ENCODE measurements at places on chromosomes 1 and 21. TPM values are rescaled to one million over a fixed set of nuclear protein-coding genes. Genes with fewer than 3 reads are reported as not detected.

DNA sequence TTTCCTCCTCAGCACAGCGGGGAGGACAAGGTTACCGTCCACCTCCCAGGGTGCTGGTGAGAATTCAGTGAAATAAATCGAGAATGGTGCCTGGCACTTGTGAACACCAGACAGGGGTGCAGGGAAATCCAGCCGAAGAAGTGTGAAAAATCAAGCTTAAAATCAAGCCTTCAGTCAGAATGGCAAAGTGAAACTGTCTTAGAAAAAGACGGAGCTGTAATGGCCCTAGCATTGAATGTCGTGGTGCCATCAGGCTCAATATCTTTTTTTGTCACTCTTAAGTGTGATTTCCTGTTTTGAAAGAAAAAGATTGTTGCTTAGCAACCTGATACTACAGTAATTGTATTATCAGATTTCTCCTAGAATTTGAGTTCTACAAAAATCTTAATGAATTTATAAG, 22.1 kb downstream of the EDARADD start:
- no peak for DNase-seq

DNA sequence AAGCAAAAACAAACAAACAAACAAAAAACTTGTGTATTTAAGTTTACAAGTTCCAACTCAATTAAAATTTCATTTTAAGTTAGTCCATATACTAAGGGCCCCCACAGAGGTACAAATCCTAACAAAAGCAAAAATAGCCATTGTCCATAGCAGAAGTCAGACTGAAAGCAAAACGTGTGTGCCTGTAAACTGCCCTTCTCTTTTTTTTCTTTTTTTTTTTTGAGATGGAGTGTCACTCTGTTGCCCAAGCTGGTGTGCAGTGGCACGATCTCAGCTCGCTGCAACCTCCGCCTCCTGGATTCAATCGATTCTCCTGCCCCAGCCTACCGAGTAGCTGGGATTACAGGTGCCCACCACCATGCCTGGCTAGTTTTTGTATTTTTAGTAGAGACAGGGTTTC, 11.6 kb upstream of the IFNGR2 start:
- DNase-seq, result no peak

DNA sequence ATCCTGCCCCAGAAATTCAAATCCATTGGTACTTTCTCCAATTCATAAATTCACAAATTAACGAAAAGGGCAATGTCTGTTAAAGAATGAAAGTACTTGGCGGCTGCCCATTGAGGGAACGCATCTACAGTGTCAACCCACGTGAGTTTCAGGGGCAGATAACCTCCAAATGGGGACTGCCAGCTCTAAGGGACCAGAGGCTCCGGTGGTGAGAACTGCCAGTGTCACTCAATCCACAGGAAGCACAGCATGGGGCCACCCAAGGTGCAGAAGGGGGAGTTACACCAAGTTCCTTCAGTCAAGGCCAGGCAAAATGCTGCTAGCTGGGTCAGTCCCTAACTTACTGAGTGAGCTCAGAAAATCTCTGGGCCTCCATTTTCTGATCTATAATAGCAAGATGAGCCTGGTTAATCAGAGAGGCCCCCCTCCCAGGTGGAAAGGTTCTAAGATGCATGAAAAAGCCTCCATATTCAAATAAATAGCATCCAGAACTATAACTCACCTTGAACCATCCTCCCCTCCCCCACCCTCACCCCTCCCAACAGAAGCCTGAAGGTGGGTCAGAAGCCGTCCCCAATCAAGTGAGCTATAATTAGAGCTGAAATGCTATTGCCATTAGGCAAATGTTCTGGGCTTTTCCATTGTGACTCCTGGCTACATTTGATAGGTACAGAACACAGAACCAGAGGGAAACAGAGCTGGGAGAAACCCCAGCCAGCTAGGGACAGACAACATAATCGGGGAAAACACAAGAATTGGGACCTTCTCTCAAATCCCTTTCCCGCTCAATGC, 41.7 kb downstream of the LRP8 start:
- DNase-seq, result no peak

DNA sequence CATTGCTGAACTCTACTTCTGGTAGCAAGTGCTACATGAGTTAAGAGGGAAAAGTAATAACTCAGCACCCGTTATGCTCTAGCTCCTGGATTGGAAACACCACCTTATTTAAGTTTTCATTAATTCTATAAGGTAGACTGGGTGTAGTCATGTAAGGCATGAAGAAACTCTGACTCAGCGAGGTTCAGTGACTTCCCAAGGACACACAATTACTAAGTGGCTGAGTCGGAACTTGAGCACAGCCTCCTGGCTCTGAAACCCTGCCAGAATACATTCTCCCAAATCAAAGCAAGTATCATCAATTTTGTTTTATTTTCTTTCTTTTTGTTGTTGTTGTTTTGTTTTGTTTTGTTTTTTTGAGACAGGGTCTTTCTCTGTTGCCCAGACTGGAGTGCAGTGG, 29.1 kb upstream of the SCCPDH start:
- DNase-seq, result no peak

OR6K3 gene
- not detected for polyA plus RNA-seq
